ENCODE measurements at places on chromosomes 12 and 14. TPM values are rescaled to one million over a fixed set of nuclear protein-coding genes. Genes with fewer than 3 reads are reported as not detected.

Gene GLS2
- polyA plus RNA-seq = 5.6 TPM

DNA sequence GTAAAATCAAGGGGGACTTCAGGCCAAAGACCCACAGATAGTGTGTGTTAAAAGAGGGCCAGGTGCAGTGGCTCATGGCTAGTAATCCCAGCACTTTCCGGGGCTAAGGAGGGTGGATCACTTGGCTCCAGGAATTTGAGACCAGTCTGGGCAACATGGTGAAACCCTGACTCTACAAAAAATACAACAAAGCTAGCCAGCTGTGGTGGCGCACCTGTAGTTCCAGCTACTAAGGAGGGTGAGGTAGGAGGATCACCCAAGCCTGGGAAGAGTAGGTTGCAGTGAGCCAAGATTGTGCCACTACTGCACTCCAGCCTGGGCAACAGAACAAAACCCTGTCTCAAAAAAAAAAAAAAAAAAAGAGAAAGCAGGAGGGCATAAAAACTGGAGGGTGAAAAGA is 8.5 kb downstream of the VCPKMT start:
- peak; percentile 45 for DNase-seq

- DNase-seq = no peak
Measured at GRCh38 chr12:120332523-120332922, 4.9 kb upstream of the PLA2G1B start.

DNA sequence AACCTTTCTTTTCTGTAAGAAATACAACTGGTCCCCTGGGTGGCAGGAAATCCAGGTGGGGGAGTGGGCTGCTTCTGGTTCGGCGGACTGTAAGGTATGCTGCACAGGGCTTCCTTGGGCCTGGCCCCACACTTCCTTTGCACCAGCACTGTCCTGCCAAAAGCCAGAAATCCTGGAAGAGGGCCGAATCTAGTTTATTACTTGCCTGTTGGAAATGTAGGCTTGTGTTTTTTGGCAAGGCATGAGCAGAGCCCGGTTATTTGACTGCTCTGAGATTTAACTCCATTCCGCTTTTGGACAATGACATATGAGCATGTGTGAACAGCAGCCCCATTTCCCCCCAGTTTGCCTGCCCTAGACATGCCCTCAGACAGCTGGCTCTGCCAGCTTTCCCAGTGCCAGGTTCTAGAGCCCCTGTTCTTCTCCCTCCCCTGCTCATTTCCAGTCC is 86.6 kb downstream of the BORCS5 start:
- DNase-seq = no peak

DNA sequence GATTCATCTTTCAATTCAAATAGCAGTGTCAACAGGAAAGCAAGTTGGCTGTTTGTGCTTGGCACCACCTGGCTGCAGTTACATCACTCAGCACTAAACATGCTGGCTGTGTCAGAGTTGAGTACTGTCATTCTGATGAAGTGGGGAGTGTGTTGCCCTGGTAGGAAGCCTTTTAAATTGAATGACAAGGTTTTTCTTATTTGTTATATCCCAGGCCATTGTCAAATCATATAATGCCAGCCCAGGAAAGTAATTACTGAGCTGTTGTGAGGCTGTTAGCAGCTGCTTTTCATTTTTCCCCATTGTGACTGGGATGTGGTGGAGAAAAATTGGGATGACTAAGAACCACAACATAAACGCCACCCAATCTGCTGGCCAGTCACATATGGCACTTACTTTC is 106.5 kb upstream of the PRKD1 start:
- no peak for DNase-seq

GRCh38 chr12:67795236-67795635 is 146.7 kb downstream of the DYRK2 start:
- DNase-seq = no peak
